ENCODE measurements at places on chromosomes 3 and 15. TPM values are rescaled to one million over a fixed set of nuclear protein-coding genes. Genes with fewer than 3 reads are reported as not detected.
A peak's percentile ranks its signal among the peaks of the same experiment; 100 is the strongest.

DNA sequence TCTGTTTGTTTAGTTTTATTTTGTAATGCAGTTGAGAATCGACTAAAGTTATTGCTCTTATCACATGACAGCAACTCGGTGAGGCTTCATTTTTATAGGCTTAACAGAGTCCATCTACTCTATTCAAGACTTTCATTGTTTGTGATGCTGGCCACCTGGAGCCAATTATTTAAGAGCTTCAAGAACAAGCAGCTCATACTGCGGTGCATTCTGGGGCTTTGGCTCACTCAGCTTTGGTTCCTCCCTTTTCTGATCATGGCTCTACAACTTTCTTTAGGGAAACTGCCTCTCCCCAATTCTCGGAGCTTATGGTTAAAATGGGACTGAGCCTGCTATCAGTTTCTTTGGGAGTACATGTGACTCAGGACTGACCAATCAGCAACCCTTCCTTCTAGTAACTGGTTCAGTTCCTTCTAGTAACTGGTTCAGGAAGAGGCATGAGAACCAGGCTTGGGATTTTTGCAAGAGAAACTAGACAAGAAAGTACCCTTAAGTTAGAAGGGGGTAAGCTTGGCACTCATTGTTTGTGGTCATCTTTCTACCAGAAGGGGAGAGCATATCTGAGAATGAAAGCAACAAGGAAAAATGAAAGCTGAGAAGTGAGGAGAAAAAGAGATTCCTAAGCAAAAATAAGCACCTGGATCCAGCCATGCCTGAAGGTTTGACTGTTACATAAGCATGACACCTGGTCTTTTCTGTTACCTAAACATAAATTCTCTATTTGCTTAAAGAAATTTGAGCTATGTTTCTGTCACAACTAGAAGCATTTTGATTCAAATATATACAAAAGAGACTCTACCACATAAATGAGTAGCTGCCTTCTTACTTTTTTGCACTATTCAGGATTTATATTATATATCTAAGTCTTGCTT is 24.1 kb upstream of the ARHGEF3 start:
- DNase-seq = no peak

GRCh38 chr3:193572426-193572908 is 17.8 kb upstream of the ATP13A4 start:
- DNase-seq = peak; percentile 74

GRCh38 chr15:81152339-81152738 is 18.3 kb downstream of the CFAP161 start:
- DNase-seq = no peak

DNA sequence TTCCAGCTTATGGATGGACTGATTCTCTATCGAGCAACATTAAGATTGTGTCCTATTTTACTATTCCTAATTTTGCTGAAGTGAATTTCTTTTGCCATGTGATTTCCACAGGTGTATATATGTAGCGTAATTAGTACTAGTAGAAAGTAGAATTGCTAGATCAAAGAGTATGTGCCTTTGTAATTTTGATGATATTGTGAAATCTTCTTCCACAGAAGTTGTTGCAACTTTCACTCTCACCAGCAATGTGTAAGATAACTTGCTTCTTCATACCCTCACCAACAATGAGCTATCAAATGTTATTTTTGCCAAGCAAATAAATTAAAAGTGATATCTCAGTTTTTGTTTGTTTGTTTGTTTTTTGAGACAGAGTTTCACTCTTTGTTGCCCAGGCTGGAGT is 5.4 kb downstream of the PGBD4 start:
- no peak for DNase-seq

- DNase-seq = peak; percentile 77
Measured at GRCh38 chr15:68817304-68818065, 3.2 kb downstream of the ANP32A start.

- DNase-seq = no peak
Measured at GRCh38 chr3:480070-480469, 283.5 kb downstream of the CHL1 start.

DNA sequence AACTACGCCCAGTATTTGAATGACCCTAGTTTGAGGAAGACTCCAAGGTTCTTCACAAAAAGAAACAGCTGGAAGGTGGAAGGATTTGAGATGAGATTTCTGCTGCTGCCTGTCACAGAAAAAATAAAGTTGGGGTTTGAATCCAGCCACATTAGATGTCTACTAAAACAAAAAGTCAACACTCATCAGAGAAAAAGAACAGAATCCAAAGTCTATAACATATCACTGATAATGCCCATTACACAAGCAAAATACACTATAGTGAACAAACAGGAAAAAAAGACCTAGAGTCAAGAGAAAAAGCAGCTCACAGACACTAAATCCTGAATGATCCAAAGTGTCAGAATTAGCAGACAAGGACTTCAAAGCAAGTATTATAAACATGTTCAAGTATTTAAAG is 56.0 kb downstream of the RFX7 start:
- DNase-seq = no peak

DNA sequence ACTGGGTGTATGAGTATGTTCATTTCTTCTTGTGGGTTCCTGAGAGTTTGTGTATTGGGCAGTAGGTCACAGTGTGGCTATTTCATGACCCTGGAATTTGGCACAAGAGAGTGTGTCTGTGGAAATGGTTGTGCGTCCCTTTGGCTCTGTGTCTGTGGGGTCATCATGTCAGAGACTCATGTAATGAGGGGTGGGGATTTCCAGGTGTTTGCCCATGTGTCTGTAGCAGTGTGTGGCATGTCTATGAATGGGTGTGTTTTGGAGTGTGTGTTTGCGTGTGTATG is 1.3 kb upstream of the GATA2 start:
- no peak for DNase-seq

GRCh38 chr3:174094669-174095068 is 697.1 kb downstream of the NLGN1 start:
- DNase-seq = no peak

GRCh38 chr15:74269362-74270035 is 33.4 kb downstream of the CCDC33 start:
- no peak for DNase-seq

- no peak for DNase-seq
Measured at GRCh38 chr15:91369823-91370222, 269.8 kb downstream of the SV2B start.

DNA sequence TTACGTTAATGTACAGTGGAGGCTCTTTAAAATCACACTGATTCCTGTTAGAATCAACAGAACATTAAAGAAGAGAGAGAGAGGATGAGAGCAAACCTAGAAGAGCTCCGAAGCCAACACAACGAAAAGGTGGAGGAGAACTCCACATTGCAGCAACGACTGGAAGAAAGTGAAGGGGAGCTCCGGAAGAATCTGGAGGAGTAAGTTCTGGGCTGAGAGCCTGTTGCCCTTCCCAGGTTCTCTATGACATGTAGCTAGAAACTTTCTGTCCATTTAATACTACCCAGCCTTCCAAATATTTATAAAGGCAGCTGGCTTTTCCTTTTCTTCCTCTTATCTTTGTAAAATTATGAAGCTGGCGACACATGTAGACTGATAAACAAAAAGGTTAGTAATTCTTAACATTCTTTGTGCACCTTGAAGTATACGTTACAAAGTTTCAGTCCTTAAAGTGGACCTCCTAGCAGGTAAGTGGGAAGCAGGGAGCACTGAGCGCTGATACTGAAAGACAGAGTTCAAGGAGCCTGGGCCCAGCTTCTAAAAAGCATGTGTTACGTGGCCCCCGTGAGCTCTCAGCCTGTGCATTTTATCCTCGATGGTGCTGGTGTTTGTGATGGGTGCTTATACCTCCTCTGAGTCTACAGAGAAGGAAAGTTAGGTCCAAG is 75.9 kb downstream of the CGNL1 start:
- DNase-seq = no peak

- no peak for DNase-seq
Measured at GRCh38 chr3:195410546-195410945, 32.3 kb downstream of the ACAP2 start.

PTH1R gene
- 6.6 TPM for total RNA-seq

IGF1R gene
- total RNA-seq = 85.9 TPM

XIRP1 gene
- 0.04 TPM for total RNA-seq

SV2B gene
- total RNA-seq = 19.1 TPM

SLC38A3 gene
- 2.5 TPM for total RNA-seq

EPHA6 gene
- total RNA-seq = 0.98 TPM

TMCO5A gene
- total RNA-seq = not detected

HRG gene
- total RNA-seq = not detected

MASP1 gene
- total RNA-seq = 6.3 TPM

RTP3 gene
- total RNA-seq = not detected

MFSD1 gene
- total RNA-seq = 54.6 TPM

All from sciatic nerve (tissue), 2 donors.